ENCODE measurements at places on chromosomes 1 and 21. TPM values are rescaled to one million over a fixed set of nuclear protein-coding genes. Genes with fewer than 3 reads are reported as not detected.

Gene OR2T3
- total RNA-seq: not detected

Gene PLEKHN1
- not detected for total RNA-seq

Gene AMIGO1
- total RNA-seq: 0.78 TPM

Gene CHI3L1
- total RNA-seq: not detected

Gene SLAMF6
- total RNA-seq: not detected

Gene MIB2
- 21.3 TPM for total RNA-seq
